Temporal lobe (tissue), 4 donors: ENCODE measurements at places on chromosomes 16 and 17. TPM values are rescaled to one million over a fixed set of nuclear protein-coding genes. Genes with fewer than 3 reads are reported as not detected.

Gene NKD1
- 1.5 TPM for total RNA-seq

Gene EVI2B
- 0.49 TPM for total RNA-seq

Gene CTRB2
- total RNA-seq = not detected

Gene LPO
- total RNA-seq = under 0.01 TPM

Gene NPIPA2
- total RNA-seq = not detected

Gene HAS3
- total RNA-seq = 8.1 TPM

Gene SLC16A11
- not detected for total RNA-seq

Gene SLC52A1
- total RNA-seq = not detected

Gene ADORA2B
- 3.9 TPM for total RNA-seq
